ENCODE measurements at places on chromosomes 2 and 18. TPM values are rescaled to one million over a fixed set of nuclear protein-coding genes. Genes with fewer than 3 reads are reported as not detected.

GRCh38 chr2:54329482-54330161 is 73.6 kb upstream of the TSPYL6 start:
- DNase-seq, result no peak

DNA sequence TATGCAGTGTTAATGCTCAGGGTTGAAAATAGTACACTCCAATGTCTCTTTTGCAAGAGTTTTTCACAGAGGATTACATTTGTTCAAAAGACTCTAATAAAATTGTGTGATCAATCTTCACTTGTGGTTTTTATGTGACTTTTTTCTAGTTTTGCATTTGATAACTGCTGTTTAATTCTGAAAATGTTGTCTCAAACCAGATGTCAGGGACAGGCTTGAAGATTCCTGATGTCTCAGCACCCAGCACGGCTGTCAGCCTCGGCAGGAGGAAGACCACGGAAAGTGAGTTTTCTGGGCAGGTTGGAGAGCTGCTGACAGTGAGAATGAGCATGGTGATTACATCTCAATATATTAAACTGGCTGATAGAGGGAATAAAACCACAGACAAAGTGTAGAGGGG is 9.1 kb downstream of the SOX11 start:
- DNase-seq, result no peak

Gene MOGAT1
- not detected for total RNA-seq

GRCh38 chr2:238483021-238483420 is 56.3 kb downstream of the ASB1 start:
- DNase-seq, result no peak

DNA sequence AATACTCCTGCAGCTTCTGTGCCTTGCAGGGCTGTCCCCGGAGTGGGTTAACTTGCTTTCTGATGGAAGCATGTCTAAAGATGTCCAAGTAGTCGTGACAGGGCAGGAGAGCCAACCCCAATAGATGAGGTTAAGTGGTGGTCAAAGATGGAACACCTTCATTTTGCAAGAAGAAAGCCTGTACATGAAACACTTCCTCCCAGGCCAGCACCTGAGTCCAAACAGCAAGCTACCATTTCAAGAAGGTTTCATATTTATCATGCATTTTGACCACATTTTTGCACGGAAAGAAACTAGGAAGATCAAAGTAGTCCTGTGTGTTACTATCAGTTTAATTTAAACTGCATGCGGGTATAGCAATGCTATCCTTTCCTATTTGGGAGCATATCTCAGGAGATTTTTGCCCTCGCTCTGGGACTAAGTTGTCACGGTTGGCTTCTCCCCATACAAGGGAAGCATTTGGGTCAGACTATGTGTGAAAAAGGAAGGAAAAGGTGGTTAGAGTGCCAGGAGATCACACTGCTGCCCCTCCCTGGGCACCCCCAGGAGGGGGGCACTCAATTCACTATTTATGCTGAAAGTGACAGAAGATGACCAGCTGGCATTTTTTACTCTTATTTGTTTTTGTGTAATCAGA is 187.6 kb downstream of the ZNF521 start:
- DNase-seq, result no peak

Gene IL18R1
- 37.3 TPM for total RNA-seq

DNA sequence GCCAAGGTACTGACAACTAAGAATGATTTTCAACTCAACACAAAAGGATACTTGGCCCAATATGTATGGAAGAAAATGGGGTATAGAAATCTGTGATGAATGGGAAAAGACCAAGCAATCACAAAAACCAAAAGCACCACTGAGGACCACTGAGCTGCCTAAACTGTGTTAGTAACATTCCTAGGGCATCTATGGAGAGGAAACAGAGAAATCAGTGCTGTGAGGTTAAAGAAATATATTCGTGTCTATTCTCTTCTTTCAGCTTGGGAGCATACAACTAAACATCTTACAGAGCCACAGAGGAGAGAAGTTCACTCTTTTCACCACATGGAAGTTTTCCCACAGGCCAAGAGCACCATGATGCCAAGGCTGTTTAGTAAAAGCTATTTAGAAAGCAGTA is 47.3 kb upstream of the CALCRL start:
- no peak for DNase-seq

GRCh38 chr2:43318791-43319190 is 92.4 kb upstream of the ZFP36L2 start:
- DNase-seq, result no peak

DNA sequence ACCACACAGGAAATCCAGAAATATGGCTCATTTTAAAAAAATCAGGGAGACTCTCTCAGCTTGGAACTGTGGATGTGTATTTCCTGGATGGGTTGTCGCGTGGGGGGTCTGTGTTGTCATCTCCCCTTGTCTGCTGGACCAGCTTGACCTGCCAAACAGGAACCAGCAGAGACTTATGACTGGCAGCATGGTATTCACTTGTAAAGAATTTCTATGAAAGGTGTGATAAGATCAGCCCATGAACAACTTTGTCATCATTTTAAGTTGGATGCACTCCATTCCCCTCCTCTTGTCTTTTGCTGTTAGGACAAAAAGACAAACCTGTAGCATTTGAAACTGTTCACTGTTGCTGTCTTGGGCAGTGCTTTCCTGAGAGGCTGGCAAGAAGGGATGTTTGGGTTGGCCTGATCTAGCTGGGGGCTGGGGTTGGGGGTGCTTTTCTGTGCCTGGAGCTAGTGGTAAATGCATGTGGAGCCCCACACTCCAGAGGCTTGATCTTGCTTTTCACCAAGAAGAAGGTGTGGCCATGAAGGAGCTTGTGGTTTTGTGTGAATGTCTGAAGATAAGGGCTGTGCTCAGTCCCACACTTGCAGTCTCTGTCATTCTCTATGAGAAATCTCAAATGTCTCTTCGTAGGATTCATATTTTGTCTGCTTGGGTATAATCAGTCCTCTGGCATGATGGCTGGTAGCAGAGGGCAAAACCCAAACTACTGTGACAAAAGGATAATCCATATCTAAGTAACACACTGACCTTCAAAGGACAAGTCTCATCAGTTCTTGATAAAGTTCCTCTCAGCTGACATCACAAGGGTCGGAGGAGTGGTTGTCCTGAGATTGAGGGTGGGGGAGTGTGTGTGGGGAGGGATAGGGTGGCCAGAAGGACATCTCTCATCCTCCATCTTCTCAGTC is 39.0 kb downstream of the RALB start:
- DNase-seq, result no peak

GRCh38 chr2:118046634-118047210 is 32.9 kb upstream of the CCDC93 start:
- DNase-seq, result no peak

DNA sequence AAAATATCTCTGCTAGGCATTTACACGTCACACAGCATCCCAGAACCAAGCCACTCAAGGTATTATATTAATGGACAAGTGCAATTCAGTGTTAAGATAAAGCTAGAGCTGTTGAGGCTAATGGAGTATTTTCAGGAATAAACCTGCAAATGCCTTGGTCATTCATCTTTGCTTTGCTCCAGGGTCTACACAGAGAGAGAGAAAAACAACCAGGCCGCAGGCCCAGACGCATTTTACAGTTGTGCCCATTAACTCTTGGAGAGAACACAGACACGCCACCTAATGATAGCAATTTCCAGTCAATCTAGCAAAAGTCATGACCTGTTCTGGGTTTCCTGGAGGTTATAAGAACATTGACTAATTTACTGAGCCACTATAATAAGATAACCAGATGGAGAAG is 829.3 kb downstream of the LRRTM4 start:
- no peak for DNase-seq

DNA sequence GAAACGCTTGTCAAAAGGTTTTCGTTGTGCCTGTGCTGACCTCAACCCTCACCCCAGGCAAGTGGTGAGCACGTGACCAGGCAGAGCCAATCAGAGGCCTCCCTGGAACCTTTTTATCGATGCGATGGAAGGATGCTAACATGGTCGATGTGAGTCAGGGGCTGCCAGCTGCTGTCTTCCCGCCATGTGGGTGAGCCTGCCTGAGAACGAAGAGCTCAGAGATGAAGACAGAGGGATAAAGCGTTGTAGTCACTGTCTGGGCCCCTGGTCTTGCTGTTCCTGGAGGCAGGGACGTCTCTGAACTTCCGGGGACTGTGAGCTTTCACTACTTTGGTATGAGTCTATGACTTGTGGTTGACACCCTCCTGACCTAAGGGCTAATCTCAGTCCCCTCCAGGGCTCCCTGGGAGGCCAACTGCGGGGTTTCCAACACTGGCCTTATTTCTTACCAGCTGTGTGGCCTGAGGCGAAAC is 18.6 kb downstream of the DNMT3A start:
- DNase-seq, result no peak

Gene BOLL
- total RNA-seq, result not detected

DNA sequence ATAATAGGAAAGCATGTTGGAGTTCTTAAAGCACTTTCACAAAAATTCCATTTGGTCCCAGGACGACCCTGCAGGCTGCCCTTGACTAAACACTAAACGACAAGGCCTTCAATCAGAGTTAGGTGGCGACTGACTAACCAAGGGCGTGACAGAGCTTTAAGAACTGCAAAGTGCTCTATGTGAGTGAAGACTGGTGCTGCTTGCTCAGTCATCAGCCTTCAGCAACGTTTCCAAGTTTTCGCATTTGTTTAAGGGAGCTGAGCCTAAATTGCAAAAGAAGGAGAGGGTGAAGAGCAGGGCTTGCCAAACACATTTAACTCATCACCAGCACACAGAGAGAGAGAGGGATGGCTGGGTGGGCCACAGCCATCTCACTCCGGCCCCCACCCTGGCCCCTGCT is 204.7 kb upstream of the PID1 start:
- DNase-seq, result no peak

Gene SIX3
- total RNA-seq, result not detected

DNA sequence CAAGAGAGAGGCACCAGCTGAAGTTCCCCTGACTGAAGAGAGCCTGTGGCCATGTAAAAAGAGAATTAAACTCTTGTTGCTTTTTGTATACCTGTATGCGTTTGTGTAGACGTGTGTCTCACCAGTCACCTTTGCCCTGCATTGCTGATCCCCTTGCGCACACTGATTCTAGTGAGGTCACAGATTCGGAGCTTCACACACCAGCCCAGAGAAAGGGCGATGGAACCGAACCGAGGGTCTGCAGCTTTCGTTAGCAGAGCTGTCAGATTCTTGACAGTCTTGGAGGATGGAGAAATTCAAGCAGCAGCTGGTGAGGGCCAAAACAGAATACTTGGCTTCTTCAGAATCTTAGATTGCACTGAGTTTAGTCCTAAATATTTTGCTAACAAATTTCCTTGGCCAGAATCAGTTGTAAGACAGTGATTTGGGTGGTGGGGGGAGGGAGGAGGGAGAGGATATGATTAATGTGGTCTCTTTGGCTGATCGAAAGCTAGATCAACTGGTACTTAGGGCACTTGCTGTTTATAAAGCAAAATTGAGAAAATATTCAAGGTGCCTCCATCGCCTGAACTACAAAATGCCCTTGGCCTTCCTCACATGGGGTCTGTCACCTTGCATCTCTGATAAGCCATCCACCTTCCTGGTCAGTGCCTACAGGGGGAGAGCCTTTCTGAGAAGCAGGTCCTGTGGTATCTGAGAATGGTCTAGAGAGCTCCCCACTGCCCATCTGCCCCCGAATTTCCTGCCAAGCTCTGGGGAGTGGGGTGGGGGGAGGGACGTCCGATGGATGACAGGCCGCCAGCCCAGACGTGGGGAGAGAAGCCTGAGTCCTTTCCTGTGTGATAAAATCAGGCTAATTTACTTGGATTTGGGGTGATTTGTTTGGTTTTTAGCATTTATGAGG is 123.5 kb downstream of the CABLES1 start:
- DNase-seq, result no peak

- DNase-seq, result no peak
These were observed 46.6 kb downstream of the HNMT start for GRCh38 chr2:138010890-138011289.

DNA sequence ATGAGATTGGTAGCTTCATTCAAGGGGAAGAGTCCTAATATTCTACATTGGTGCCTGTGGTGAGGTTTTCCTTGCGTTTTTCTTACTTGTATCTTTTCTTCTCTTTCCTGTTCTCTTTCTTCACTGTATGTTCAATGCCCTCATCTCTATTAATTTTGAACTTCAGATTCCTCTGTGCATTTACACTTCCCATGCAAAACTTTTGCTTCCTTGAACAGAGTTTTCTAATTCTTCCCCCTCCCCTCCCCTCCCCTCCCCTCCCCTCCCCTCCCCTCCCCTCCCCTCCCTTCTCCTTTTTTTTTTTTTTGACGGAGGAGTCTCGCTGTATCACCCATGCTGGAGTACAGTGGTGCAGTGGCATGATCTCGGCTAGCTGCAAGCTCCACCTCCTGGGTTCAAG is 388.3 kb downstream of the LRRTM1 start:
- DNase-seq, result no peak

GRCh38 chr18:31634331-31634713 is 42.6 kb downstream of the TTR start:
- no peak for DNase-seq

Gene UPP2
- total RNA-seq, result not detected

GRCh38 chr2:212359425-212360067 is 179.1 kb downstream of the ERBB4 start:
- no peak for DNase-seq

Gene GALNT5
- not detected for total RNA-seq

DNA sequence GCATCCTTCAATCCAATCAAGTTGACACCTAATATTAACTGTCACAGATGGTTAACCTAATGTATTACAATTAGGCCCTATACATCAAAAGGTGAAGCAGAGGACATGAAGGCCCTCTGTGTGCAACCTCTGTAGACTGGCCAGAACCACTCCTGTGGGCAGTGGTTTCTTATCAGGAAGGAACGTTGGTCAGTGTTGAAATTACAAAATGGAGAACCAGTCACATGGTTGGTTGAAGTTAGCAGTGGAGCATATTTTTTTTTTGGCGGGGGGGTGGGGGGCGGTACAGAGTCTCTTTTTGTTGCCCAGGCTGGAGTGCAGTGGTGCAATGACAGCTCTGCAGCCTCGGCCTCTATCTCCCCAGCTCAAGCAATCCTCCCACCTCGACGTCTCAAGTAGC is 19.8 kb downstream of the RNU2-63P start:
- no peak for DNase-seq

DNA sequence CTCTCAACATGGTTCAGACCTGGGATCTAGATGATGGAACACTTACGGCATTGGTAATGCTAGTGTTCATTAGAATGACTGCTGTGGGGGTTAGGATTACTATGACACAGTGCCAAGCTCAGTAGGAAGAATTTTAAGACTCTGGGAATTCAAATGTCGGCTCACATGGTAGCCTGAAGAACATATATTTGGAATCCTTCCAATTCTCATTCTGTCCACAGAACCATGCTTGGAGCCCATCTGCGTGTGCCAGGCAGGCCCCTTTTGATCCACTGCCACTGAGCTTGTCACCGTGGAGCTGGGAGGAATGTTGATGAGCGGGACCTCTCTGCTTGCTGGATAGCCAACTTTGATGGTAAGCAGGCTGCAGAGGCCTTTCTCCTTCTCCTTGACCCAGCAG is 322.0 kb upstream of the SOX11 start:
- DNase-seq, result no peak

Gene FOXI3
- total RNA-seq, result not detected

GRCh38 chr2:134205087-134205486 is 48.8 kb upstream of the MGAT5 start:
- no peak for DNase-seq

Gene SPHKAP
- not detected for total RNA-seq

Data from activated naive CD8-positive, alpha-beta T cell treated with anti-CD3 and anti-CD28 coated beads, Interleukin-2, amount 10 ng/mL, durations not matched to agents 7 days and 5 days (primary cell).